ENCODE measurements at places on chromosomes 3 and 15.

- DNase-seq: peak; percentile 80
These were observed 6.0 kb downstream of the CCR2 start for GRCh38 chr3:46359733-46360493.

GRCh38 chr3:29382845-29383244 lies 102.0 kb downstream of the RBMS3 start:
- DNase-seq: no peak

- DNase-seq: no peak
These were observed 1.8 kb downstream of the ARNT2 start for GRCh38 chr15:80405970-80406369.

DNA sequence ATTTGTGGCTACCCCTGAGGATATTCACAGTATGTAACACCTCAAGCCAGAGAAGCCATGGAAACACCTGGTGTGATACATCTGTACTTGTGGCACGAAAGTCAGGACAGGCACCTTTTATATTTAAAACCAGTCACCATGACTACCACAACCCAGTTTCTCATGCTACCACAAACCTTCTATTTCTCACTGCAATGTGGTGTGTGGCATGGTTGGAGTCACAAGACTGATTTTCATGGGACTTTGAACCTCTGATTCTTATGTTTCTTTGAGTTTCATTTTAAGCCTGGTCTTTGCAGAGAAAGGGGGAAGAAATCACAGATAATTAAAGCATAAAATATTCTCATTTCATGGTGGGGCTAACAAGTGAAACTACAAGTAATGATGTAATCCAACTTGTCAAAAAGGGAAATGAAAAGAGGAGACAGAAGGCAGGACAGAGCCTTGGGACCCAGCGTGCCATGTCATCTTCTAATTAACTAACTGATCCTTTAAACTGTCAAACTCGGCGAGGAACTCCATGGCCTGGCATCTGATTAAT lies 175.9 kb downstream of the PDZRN3 start:
- DNase-seq: no peak

DNA sequence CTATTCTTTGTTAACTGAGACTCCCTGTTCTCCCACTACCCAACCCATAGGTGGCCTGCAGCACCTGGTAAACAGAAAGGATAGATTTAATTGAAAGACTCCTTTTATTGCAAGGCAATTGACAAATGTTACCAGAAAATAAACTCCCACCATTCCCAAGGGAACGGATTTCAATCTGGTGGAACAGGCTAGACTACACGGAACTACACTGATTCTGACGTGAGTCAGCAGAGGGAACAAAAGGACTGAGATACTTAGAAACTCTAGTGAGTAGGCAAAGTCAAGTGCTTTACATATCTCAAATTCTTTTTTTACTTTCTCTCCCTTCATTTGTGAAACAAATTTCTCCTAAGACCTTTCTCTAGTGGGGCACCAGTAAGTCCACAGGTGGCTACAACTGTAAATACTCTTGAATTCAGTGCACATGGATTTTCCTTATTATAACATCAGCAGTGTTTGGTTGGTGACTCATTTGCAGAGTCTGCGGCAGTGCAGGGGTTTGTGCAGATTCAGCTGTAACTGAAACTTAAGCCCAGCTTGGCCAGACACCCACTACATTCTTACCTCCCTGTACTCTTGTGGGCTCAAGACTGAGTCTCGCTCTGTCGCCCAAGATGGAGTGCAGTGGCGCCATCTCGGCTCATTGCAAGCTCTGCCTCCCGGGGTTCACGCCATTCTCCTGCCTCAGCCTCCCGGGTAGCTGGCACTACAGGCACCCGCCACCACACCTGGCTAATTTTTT lies 34.3 kb upstream of the PLSCR2 start:
- no peak for DNase-seq

- no peak for DNase-seq
These were observed 47.1 kb upstream of the LSAMP start for GRCh38 chr3:116492379-116492778.

DNA sequence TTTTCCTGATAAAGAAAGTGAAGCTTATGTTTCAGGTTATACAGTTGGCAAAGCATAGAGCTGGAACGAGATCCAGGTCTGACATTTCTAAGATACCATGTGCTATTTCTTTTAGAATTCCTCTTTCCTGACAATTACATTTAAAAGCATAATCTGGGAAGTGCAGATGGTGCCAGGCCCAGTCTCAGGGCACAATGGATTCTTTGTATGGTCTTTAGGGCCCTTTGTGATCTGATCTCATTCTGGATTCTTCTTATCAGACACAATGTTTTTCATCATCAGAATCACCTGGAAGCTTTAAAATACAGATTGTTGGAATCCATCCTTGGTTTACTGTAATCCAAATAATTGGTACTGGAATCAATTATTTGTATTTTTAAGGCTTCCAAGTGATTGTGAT lies 18.6 kb upstream of the GLCE start:
- no peak for DNase-seq

GRCh38 chr3:184164648-184165330 lies 9.6 kb downstream of the DVL3 start:
- no peak for DNase-seq

DNA sequence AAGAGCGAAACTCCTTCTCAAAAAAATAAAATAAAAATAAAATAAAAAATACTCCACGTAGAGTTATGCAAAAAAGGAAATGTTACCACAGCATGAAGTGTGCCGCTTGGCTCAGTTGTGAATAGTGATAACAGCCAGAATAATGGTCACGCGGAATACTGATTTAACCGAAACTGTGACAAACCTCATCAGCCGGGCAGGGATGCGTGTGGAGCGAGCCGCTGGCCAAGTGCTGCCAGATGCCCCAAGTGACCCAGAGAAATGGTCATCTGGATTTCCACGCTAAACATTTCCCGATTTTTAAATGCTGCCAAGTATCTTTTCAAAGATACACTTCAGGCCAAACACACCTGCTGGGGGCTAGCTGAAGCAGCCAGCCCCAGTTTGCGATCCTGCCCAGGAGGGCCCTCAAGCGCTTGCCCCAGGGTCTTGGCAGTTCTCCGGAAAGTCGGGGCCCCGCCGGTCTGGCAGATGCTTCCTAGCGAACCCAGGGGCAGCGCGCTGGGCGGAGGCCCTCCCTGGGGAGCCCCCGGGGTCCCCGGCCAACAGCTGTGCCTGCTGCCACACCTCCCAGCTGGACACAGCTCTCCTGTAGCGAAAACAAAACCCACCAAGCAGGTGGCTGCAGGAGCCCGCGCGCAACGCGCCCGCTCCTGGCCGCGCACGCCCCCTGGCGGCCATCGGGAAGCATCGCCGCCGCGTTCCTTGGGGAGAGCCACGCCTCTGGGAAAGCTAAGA lies 35.1 kb downstream of the CMTM6 start:
- DNase-seq: peak; percentile 62

- no peak for DNase-seq
These were observed 673.7 kb downstream of the DIPK2A start for GRCh38 chr3:144645300-144645699.

DNA sequence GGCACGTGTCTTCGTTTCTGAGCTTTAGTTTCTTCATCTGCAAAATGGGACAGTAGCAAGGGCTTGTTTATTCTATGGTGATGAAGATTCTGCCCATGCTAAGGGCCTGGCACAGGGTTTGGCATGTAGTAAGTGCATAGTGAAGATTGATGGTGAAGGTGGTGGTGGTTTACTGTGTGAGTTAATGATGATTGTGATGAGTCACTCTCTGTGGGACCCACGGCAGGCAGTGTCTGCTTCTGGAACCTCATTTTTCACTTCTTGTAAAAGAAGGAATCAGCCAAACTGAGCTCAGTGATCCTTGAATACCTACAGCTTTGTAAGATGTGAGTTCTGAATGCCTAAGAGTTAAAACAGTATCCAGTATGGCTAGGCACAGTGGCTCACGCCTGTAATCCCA lies 86.2 kb upstream of the LRTM1 start:
- no peak for DNase-seq

GRCh38 chr15:77538027-77538451 lies 94.7 kb downstream of the LINGO1 start:
- no peak for DNase-seq

DNA sequence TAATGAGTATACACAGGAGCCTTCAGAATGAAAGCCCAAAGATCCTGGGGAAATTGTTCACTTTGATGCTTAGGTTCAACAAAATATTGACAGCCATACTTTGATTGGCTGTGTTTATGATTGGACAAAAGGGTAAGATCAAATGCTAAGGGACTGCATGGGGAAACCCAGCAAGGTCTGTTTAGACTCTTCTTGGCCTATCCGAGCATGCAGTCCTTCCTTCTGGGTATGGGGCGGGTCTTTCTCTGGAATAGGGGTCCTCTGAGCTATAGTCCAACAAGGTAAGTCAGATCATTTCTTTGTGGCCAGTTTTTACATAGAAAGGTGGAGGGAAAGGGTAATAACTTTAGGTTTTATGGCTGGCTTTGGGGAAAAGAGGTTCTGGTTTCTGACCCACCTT lies 52.9 kb upstream of the ACKR4 start:
- DNase-seq: no peak

DNA sequence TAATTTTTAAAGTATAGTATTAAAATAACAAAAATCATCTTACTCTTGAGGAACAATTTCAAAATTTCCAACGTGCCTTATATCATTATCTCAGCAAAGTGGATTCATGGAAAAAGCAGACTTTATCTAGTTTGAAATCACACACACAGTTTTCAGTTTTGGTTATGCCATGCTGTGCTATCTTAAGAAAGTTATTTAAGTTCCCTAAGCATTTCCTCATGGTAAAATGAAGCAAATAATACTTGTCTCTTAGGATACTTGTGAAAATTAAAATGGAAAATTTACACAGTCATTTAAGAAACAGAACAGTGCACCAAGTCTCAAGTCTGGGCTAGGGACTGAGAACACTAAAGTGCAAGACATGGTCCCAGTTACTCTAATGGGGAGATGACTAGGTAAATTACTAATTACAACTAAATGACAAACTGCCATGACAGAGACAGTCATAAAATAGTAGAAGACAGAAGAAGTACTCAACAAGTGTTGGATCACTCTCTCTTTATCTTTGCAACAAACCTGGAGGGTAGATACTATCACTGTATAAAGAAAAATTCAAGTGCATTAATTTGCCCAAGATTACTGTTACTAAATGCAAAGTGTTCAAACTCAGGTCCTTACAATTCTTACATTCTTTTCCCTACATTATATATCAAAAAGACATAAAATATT lies 44.8 kb downstream of the DMXL2 start:
- DNase-seq: no peak

GRCh38 chr3:157285966-157286365 lies 126.0 kb upstream of the CCNL1 start:
- DNase-seq: no peak

DNA sequence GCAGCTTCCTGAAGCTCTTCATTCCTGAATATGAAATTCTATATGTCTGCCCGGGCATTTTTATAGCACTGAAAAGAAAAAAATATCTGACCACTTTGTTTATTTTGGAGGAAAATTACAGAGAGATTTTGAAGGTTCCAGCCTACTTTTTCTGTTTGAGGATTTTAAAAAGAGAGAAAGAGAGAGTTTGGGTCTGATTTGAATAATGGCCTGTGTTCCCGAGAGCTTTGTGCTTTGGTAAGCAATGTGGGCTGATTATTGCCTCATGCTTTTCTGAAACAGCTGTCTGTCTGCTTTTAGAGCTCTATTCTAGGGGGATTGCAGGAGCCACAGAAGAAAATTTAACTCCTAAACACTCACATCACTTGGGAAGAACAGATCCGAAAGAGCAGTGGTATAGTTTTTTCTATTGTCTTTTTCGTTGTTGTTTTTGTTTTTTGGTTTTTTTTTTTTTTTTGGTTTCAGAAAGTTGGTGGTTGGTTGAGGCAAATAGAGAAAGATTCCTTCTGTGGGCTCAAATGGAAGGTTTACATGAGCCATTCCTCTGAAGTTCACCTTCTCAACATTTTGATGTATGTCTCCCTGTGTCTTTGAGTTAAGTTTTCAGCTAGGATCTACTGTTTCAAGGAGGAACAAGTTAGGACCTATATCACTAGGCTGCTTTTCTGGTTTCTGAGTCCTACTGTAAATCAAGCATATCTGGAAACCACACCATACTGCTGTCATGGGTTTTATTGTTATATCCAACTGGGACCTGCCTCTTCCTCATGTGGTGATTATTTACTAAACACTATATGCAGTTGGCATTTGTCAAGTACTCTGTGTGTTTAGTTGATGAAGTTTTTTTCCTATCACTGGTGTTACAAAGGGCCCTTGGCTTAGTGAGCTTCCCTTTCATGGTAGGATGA lies 178.9 kb downstream of the KCNMB2 start:
- no peak for DNase-seq

GRCh38 chr3:167820102-167820865 lies 84.8 kb downstream of the SERPINI1 start:
- no peak for DNase-seq

- no peak for DNase-seq
These were observed 42.9 kb downstream of the LARP6 start for GRCh38 chr15:70810916-70811578.

- DNase-seq: no peak
These were observed 170.6 kb downstream of the TBL1XR1 start for GRCh38 chr3:177026505-177027277.

DNA sequence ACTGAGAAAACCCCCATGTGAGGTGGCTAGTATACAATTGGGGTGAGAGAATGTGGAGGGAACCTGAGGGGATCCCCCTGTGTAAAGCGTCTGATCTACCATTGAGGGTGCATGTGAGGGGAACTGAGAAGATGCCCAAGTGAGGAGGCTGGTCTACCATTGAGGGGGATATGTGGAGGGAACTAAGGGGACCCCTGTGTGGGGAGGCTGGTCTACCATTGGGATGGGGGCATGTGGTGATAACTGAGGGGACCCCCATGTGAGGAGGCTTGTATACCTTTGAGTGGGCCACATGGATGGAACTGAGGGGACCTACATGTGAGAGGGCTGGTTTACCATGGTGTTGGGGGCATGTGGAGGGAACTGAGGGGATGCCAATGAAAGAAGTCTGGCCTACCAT lies 160.8 kb downstream of the FBLN2 start:
- no peak for DNase-seq

DNA sequence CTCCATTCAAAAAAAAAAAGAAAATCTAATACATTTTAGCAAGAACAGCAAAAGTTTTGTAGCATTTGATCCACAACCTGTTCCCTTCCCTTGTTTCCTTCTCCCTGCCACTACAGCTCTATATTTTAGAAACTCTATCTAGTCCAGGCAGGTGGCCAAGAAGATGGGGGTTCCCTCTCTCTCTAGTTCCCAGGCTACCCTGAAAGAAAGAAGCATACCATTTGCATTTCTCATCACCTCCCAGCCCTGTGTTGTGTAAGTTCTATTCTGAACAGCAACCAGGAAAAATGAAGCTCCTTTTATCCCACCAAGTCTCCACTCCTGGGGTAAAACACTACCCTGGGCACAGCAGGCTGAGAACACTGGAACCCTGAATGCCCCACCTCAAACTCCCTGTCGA lies 100.0 kb downstream of the PCCB start:
- no peak for DNase-seq

GRCh38 chr3:138861798-138862197 lies 27.1 kb upstream of the PIK3CB start:
- DNase-seq: no peak

DNA sequence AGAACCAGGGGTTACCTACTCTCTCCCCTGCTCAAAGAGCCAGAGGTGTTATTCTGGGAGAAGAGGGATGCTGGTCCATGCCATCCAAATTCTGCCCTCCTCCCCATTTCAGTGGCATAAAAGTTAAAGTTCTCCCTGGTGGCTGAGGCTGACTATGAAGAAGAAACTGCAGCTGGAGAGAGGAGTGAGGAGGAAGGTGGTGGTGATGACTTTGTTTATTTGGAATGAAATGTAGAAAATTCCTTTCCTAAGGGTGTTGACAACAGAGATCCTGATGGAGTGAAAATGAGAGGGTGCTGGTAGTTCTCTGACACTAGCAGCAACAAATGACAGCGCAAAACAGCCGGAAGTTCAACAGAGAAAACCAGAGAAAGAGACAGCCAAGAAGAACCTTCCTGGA lies 100.4 kb downstream of the PCCB start:
- no peak for DNase-seq

GRCh38 chr15:83088876-83089275 lies 18.6 kb upstream of the TM6SF1 start:
- DNase-seq: no peak
